Left forelimb (tissue), 1 donor: ENCODE measurements at places on chromosomes 11 and 22.

DNA sequence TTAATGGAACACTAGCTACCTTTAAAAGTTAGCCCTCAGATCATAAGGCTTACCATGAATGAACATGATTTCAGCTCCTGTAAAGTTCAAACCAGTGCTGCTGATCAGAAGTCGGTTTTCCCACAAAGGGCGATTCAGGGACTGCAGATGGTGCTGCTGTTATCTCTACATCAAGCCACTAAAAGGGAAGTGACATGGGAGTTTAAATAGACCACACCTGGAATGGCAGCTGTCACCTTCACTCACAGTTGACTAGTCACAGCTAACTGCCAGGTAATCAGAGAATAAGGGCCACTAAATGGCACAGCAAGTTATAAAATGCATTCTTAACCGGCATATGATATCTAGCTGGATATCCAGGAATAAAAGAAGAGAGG, 581.1 kb upstream of the ARHGAP42 start:
- no peak for DNase-seq

DNA sequence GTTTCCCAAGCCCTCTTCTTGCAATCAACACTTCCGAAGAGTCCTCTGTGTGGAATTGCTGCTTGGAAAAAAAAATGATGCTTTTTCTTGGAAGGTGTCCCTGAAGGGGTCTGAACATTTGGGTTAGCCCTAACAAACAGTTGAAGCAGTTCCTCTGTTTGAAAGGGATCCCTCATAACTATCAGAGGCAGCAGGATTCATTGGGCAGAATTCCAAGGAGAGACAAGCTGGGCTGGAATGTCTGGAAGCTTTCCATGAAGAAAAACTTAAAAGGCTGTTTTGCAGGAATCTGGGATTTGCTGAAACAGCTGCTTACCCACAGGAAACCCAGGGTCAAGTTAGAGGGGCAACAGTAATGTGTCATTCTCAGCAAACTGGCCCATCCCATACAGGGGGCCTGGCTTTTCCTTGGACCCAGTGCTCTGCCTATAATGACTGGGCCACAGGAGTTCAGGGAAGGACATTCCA, 3.1 kb downstream of the CSNK2A3 start:
- no peak for DNase-seq

DNA sequence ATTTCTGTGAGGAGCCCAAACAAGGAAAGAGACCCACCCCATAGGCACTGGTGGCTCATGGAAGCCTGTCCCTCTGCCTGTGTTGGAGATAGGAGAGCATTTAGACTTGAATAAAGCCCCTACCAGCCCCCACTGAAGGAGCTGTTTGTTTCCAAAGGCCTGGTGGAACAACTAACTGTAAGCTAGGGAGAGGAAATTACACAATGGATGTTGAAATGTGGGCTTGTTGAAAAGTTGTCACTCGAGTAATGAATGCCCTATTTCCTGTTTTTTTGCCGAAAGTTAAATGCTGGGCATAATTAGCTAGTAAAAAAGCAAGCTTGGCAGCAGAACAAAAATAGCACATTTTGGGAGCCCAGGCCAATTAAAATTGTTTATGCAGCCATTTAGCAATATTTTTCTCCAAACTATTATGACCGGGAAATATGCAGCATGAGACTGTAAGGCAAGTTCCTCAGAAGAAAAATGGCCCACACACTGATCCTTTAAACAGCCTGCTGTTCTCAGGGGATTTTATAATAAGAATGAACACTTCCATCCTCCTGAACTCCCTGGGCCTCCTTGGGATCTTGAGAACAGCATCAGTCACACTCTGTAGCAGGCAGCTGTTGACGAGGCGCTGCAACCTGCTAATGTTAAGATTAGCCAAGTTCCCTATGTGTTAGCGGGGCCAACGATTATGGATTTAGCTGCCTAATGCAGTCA, 38.6 kb upstream of the LMO2 start:
- no peak for DNase-seq

DNA sequence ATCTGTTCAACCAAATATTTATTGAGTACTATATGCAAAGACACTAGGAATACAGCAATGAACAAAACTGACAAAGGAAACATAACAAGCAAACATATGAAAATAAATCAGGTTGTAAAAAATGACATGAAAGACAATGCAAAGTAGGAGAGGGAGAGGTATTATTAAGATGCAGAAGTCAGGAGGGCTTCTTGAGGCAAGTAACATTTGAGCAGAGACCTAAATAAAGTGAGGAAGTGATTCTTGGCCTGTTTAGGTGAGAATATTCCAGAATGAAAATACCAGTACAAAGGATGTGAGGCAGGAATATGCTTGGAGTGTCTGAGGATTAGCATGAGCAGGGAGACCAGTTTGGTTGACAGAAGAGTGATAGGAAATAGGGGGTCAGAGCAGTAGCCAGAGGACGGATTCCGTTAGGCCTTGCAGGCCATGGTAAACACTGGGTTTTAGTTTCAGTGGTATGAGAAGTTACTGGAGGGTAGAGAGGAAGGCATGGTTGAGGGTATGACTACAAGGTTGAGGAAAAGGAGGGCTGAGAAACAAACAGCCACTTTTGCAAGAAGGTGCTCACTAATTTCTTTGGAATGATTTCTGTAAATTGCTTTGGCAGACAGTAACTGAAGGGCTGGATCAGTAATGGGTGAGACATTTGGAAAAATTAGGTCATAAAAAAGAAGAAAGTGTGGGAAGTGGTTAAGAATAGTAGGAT, 191.9 kb downstream of the SWAP70 start:
- DNase-seq = no peak

DNA sequence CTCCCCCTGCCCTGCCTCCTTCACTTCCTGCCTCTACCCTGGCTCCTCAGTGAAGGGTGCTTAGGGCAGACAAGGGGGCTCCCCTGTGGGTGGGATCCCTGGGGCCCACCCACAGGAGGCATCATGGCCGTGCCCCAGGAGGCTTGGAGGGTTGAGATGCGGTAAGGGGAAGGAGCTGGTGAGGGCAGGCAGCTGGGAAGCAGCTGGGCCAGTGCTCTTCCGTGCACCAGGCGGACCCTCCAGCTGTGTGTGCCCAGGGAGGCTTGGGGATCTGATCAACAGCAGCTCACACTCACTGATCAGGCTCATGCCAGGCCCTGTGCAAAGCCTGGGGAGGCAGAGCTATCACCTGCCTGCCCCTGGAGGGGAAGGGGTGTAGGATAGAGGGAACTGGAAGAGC, 59.3 kb upstream of the TTLL12 start:
- no peak for DNase-seq

DNA sequence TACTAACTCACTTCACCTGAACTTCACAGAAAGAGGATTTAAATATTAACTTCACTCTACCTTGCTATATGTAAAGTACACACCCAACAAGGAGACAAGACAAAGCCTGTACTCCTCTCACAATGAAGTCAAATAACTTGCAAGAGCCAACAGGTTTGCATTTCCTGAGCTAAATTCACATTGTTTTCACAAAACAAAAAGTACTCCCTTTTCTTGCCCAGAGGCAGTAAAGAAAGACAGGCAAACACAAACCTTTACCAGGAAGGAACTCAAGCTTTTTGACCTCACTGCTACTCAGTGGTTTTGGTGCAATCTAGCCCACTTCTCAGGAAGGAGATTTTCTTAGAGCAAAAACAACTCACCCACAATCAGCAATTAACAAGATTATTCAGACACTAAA, 15.7 kb downstream of the USP28 start:
- DNase-seq = no peak

- DNase-seq = no peak
Observed at GRCh38 chr11:67120881-67121710, 2.0 kb downstream of the KDM2A start.

DNA sequence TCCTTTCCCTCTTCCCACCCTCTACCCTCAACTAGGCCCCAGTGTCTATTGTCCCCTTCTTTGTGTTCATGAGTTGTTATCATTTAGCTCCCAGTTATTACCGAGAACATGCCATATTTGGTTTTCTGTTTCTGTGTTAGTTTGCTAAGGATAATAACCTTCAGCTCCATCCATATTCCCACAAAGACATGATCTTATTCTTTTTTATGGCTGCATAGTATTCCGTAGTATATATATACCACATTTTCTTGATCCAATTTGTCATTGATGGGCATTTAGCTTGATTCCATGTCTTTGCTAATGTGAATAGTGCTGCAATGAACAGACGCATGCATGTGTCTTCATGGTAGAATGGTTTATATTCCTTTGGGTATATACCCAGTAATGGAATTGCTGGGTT, 17.8 kb downstream of the C11orf71 start:
- DNase-seq = no peak

GRCh38 chr11:616320-617198, 809 bp upstream of the IRF7 start:
- peak; percentile 62 for DNase-seq

DNA sequence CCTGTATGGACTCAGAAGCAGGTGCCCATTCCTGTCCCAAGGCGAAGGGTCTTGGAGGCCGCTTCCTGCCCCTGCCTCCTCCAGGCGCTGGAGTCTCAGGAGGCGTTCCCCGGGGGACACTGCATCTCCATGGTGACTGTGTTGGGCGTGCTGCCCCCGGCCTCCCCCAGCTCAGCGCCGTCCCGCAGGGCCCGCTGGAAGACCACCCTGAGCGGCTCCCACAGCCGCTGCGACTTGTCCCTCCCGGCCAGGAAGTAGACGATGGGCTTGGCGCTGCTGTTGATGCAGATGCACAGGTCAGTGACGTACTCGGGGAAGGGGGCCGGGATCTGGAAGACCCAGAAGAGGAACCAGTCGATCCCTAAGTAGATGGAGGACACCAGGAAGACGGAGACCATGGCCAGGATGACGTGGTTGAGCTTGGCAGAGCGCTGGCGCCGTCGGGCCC, 7.8 kb downstream of the MRGPRF start:
- DNase-seq = peak; percentile 59

- DNase-seq = peak; percentile 60
Observed at GRCh38 chr11:67502328-67502979, 2.7 kb downstream of the PITPNM1 start.

DNA sequence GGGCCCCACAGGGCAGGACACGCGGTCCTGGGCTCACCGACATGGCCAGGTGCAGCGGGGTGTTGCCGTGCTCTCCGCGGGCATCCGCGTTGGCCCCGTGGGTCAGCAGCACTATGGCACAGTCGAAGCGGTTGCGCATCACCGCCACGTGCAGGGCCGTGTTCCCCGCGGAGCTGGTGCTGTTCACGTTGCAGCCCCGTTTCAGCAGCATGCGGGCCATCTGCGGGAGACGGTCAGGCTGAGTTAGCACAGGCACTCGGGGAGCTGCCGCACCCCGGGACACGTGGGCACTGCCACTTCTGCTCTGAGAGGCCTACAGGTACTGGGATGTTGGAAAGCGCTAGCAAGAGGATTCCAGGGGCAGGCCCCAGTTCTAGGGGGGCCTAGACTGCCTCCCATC, 22.3 kb upstream of the BAIAP2L2 start:
- DNase-seq = no peak

- no peak for DNase-seq
Observed at GRCh38 chr11:20933086-20933485, 263.7 kb downstream of the NELL1 start.

GRCh38 chr22:33000342-33001280, 57.6 kb downstream of the SYN3 start:
- DNase-seq = peak; percentile 85

GRCh38 chr11:64891880-64892279, 13.5 kb upstream of the EHD1 start:
- no peak for DNase-seq

DNA sequence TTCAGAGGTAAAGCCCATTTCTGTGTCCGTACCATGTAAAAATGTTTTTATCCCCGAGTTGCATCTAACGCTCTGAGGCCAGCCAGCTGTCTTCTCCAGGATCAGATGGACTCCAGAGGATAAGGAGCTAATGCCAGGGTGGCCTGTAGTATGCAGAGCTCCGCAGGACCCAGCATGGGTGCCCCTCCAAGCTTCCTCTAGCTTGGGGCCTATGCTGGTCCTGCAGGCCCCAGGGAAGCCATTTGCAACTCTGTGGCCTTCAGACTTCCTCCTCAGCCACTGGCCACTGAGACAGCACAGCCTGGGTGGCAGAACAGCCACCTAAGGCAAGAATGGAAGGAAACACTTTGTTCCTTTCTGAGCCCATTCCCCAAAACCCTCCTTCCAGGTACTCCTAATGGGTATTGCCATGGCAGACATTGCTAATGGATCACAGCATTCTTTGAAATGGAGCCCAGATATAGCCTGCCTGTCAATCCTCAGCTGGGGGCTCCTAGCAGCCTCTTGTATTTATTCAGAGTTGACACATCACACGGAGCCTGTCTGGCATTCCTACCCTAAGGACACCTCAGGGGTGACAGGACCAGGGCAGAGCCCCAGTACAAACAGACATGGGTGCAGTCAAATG, 4.7 kb downstream of the ADA2 start:
- no peak for DNase-seq

DNA sequence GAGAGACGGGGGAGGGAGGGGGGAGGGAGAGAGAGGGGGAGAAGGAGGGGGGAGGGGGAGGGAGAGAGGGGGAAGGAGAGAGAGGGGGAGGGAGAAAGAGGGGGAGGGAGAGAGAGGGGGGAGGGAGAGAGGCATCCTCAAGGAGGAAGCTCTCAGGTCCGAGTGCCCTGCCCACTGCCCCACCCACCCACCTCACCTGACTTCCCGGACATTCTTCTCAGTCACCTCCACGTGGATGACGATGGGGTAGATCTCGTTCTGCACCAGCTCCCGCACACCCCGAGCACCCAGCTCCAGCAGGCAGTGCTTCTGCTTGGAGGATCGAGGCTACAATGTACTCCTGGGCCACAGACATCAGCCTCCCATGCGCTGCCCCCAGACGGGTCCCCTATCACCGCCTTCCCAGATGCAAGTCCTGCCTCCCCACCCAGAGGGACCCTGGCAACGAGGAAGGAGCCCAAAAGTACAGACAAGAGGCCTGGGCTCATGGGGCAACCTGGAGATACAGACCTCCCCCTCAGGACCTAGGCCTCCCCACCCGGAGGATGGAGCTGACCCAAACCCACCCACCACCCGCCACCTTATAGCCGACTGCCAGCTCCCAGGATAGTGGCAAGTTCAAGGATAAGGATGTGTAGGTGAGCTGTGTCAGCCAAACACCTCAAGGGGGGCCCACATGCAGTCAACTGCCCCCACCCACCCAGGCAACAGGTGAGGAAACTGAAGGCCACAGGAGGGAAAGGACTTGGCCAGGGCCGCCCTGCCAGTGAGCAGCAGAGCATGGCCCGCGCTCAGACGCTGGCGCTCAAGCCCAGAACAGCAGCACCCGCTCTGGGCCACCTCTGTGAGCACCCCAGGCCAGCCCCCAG, 5.6 kb upstream of the MFNG start:
- DNase-seq = no peak

DNA sequence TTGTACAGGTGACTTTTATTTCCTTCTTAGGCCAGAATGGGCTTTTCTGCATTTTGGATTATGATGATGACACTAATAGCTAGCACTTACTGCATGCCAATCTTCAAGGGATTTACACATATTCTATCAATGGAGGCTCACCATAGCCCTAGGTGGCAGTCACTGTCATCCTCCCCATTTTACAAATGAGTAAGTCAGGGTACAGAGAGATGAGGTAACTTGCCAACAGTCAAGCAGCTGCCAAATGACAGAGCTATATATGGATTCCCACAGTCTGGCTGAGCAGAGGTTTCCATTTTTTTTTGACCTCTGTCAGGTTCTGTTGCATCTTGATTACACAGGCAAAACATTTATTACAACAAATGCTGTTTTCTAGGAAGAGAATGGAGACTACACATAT, 23.8 kb upstream of the C11orf96 start:
- no peak for DNase-seq
